ENCODE measurements at places on chromosomes 16 and 17. TPM values are rescaled to one million over a fixed set of nuclear protein-coding genes. Genes with fewer than 3 reads are reported as not detected.

Gene CACNG1
- total RNA-seq, result not detected

Gene SMPD3
- 50.7 TPM for total RNA-seq

Gene CDT1
- total RNA-seq, result 146 TPM

Gene OR1A1
- total RNA-seq, result not detected

Gene PDE6G
- 0.68 TPM for total RNA-seq

Gene SYCE1L
- total RNA-seq, result not detected

Gene CCL18
- total RNA-seq, result not detected

Gene NT5M
- 0.41 TPM for total RNA-seq

Gene TOM1L1
- 25.9 TPM for total RNA-seq

Gene MYH13
- total RNA-seq, result not detected

Gene ZNF469
- total RNA-seq, result 0.33 TPM

Data from HT-29 (cell line).